ENCODE measurements at places on chromosomes 6 and 20.
A peak's percentile ranks its signal among the peaks of the same experiment; 100 is the strongest.

- DNase-seq = no peak
These were observed 287.6 kb upstream of the SOX4 start for GRCh38 chr6:21305893-21306332.

GRCh38 chr6:63597141-63598048 is 25.1 kb downstream of the LOC128125822 start:
- DNase-seq = no peak

DNA sequence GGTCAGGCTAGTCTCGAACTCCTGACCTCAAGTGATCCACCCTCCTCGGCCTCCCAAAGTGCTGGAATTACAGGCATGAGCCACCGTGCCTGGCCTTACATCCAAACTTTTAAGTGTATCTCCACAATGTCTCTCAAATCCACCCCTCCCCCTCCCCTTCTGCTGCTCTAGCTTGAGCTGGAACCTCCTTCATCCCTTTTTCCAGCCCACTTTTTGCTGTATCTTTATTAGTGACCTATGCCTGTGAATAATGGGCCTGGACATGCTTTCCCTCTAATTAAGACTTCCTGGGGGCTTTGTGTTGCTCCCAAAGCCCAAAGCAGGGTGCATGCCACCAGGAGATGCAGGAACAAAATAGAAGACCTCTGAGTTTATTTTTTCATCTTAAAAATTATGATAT is 26.1 kb downstream of the TNFAIP3 start:
- no peak for DNase-seq

GRCh38 chr6:107827541-107827940 is 3.4 kb upstream of the SCML4 start:
- no peak for DNase-seq

GRCh38 chr6:135796643-135797305 is 54.7 kb upstream of the PDE7B start:
- no peak for DNase-seq

GRCh38 chr6:129617986-129618385 is 92.0 kb downstream of the ARHGAP18 start:
- no peak for DNase-seq

- no peak for DNase-seq
These were observed 46.0 kb downstream of the PLCG1 start for GRCh38 chr20:41183391-41183790.

DNA sequence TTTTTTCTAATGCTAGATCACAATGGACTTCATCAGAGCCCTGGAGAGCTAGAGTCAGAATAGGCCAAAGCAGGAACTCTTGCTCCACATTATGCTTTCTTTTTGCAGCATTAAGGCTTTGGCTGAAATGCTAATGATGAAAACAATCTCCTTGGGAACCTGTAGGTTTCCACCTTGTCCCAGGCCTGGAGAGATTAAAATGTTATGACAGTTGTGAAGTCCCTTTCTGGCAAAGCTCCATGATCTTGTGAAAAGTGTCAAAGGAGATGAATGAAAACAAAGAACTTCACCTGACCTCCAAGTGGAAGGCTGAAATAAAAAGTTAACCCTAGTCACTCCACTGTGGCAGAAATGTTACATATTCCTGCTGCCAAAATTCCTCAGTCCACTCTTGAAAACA is 64.0 kb upstream of the LRRC1 start:
- DNase-seq = no peak

DNA sequence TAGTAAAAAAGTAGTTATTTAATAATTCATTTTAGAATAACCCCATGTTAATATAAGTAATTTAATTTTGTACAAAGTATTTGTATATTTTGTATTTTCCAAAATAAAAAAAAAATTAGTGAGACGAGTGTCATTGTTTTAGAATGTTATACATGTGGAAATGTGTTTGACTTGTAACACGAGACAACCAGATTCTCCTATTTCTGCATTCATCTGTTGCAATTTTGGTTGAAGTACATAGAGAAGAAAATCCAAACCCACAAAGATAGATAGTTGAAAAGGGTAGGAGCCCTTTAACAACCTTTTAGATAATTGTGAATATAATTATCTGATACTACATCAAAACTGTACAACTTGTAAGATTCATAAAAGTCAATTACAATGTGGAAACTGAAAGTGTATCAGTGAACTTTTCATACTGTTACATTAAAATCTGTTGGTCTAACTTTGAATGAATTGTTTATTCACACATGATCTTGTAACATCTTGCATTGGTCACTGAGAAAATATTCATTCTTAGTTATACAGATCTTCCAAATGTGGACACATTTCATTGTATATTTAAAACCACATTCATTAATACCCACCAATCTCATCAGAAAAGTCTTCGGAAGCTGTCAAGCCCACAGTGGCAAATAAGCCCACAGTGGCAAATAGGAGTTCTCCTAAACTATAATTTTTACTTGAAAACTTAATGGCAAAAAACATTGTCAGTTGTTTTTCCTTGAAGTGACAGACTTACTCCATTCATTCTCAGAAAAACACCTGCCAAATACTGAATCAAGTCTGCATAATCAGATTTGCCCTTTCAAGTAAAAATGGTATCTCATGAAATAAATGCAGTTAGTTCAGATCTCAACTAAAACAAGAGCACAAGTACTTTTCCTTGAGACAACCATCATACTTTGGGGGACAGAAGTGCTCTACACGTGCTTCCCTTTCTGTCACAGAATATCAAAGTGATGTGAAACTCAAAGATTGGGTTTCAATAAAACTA is 52.8 kb downstream of the FKBP5 start:
- DNase-seq = no peak

- no peak for DNase-seq
These were observed 49.2 kb downstream of the FYN start for GRCh38 chr6:111823831-111824607.

- no peak for DNase-seq
These were observed 2.7 kb upstream of the DLL1 start for GRCh38 chr6:170293341-170294231.

- DNase-seq = no peak
These were observed 89.9 kb upstream of the SGK1 start for GRCh38 chr6:134407791-134408190.

DNA sequence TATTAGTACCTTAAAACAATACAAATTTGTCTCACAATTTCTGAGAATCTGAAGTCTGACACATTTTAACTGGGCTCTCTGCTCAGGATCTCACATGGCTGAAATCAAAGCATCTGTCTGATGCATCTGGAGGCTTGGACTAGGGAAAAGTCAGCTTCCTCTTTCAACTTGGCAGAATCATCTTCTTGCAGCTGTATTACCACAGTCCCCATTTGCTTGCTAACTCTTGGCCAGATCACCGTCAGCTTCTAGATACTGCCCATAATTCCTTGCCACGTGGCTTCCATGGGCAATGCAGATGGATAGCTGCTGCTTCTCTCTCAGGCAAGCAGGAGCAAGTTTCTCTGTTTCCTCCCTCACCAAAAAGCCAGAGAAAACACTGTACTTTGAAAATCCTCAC is 1106.4 kb upstream of the CITED2 start:
- DNase-seq = no peak

DNA sequence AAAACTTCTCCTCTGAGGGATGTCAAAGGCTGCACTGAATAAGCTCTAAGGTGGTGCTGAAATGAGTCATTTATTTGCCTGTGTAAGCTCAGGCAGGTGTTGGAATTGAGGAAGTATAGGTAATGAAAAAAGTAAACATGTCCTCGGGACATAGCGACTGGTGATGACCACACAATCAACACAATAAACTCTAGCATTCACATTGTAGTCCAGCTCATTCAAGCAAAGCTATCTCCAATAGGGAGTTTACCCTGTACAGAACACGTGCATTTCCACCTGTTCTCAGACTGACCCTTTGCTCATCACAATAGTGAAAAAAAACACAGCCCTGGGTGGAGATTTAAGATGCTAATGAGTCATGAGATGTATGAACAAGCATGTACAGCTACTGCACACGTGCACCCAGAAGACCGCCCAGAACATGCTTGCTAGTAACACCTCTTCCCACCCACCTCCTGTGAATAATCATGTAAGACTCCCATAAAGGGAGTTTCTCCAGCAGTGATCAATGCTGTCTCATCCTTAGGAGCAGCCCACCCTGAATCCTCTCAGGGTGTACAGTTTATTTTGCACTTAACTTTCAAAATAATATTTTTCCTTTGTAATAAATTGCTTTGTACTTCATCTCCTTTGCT is 33.0 kb upstream of the POU5F1 start:
- DNase-seq = no peak

GRCh38 chr6:129104131-129104530 is 221.2 kb downstream of the LAMA2 start:
- no peak for DNase-seq

GRCh38 chr6:32700391-32701040 is 34.1 kb upstream of the HLA-DQB1 start:
- peak; percentile 15 for DNase-seq

DNA sequence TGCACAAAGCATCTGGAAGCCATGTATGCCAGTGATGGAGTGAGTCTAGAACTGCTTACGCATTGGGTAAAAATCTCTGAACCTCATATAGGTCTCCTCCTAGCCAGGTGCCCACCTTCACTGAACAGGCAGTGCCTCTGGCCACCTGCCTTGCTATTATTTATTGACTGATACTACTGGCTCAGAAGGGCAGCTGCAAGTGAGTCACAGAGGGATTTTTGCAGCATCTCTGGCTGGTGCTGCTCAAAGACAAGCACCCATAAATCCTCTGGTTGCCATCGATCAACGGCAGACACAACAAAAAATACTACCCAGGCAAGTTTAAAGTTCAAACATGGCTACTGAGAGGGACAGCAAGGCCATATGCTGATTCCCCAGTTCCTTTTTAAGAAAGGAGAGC is 279.4 kb downstream of the UBE3D start:
- DNase-seq = no peak

DNA sequence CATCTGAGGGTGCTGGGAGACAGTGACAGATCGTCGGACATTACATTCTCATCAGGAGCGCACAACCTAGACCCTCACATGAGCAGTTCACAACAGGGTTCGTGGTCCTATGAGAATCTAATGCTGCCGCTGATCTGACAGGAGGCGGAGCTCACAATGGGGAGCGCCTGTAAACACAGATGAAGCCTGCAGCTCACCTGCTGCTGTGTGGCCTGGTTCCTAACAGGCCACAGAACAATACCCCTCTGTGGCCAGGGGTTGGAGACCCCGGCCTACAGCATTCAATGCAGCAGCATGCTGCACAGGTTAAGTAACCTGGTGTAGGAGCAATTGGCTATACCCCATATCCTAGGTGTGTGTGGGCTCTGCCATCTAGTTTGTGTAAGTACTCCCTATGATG is 19.5 kb downstream of the ANKRD60 start:
- DNase-seq = no peak

- no peak for DNase-seq
These were observed at the start of gene EYA4 for GRCh38 chr6:133241086-133241900. Gene EYA4, plus strand, starts transcription at chr6:133241357. Its CDS starts 33,424 bp downstream, at chr6:133274781.

- DNase-seq = no peak
These were observed 204.5 kb downstream of the HIVEP2 start for GRCh38 chr6:142740449-142740848.

- DNase-seq = no peak
These were observed 62.7 kb downstream of the THBS2 start for GRCh38 chr6:169190970-169191369.

DNA sequence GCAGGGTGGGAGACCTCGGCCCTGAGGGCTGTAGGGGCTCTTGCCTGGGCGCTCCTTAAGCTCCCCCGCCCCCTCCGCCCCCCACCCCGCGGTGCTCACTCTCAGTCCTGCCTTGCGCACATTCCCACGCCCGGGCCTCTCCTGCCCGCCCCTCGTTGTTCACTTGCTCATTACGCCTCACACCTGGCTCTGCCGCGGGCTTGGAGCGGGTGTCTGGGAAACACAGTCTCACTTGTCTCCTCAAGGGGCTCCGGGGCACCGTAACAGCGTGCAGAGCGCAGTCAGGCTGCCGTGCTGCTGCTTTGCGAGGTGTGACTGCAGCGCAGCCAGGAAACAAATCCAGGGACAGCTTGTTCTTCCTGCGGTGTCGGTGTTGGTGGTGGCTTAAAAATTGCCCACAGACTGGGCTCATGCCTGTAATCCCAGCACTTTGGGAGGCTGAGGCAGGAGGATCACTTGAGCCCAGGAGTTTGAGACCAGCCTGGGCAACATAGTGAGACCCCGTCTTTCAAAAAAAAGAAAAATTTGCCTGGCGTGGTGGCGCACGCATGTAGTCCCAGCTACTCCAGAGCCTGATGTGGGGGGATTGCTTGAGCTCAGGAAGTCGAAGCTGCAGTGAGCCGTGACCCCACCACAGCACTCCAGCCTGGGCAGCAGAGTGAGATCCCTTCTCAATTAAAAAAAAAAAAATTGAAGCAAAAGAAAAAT is 4.6 kb downstream of the NPBWR2 start:
- peak; percentile 51 for DNase-seq

GRCh38 chr6:41767112-41767833 is 12.4 kb downstream of the FRS3 start:
- DNase-seq = no peak

GRCh38 chr6:129114636-129115391 is 231.9 kb downstream of the LAMA2 start:
- DNase-seq = no peak

DNA sequence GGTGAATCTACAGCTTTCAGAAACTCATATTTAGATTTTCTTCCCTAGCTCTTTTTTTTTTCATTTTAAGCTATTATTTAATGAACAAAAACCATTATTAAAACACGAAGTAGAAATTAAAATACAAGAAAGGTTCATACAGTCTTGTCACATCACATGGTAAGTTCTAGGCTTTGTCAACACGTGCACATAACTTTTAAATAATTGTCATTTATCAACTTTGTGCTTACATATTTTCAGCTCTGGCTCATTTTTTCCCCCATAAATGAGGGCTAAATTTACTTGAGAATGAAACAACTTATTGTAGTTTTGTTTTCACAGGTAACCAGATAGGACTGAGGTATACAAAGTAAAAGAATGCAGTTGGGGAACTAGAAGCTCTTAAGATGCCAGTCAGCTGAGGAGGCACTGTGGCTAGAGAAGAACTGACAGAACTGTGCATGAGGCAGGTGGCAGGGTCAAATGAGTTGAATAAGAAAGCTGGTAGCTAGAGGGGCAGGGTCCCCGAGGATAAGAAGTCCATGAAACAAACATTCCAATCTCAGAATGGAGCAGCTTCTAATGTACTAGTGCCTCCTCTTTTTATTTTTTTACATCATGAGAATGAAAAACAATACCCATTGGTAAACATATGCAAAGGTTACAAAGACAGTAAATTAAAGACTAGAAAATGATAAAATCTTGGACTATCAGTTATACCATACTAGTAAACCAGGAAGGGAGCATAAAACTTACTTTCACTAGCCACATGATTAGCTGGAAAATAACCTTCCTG is 141.5 kb downstream of the MYB start:
- DNase-seq = no peak

DNA sequence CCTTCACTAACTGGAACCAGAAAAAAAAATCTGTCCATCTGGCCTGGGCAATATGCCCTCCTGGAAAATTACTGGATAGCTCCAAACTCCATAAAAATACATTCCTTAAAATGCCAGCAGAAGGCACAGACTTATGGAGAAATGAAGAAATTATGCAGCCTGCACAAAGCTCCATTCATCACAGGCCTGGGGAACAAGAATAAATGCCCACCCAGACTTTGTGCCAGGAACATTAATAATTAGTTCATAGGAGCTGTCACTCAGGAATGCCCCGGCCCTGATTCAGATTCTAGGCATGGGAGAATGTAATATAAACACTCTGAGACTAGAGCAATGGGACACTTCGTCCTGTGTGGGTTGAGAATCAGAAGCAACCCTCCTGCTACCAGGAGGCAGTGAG is 199.3 kb downstream of the OTOR start:
- no peak for DNase-seq
